Stimulated activated CD4-positive, alpha-beta T cell treated with anti-CD3 and anti-CD28 coated beads, Interleukin-15, amount 100 ng/mL, for 24 hours (primary cell): ENCODE measurements at places on chromosomes 3 and 15.
A peak's percentile ranks its signal among the peaks of the same experiment; 100 is the strongest.

GRCh38 chr3:452221-452620 lies 255.7 kb downstream of the CHL1 start:
- DNase-seq, result no peak

- DNase-seq, result peak; percentile 67
Observed at GRCh38 chr15:90184786-90185704, 16.1 kb upstream of the SEMA4B start.

- peak; percentile 86 for DNase-seq
Observed at GRCh38 chr3:157239082-157239704, 79.2 kb upstream of the CCNL1 start.

GRCh38 chr3:175914785-175915184 lies 1055.7 kb downstream of the NAALADL2 start:
- DNase-seq, result no peak

DNA sequence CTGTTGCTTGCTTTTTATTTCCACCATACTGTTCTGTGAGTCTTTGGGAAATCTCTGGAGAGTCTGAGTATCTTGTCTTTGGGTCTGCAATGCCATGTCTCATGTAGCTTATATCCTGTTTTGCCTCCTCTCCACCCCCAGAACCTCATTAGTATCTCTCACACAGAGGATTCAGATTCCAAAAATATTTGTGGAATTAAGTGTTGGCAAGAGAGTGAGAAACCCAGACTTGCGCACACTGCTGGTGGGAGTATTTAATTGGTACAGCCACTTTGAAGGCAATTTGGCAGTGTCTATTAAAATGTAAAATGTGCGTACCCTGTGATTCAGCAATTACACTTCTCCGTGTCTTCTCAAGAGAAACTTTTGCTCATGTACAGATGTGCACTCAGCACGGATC lies 68.6 kb downstream of the ZNF621 start:
- no peak for DNase-seq

GRCh38 chr3:102233881-102234280 lies 200.9 kb upstream of the ZPLD1 start:
- DNase-seq, result no peak

- no peak for DNase-seq
Observed at GRCh38 chr3:8575364-8576104, 69.1 kb downstream of the SSUH2 start.

DNA sequence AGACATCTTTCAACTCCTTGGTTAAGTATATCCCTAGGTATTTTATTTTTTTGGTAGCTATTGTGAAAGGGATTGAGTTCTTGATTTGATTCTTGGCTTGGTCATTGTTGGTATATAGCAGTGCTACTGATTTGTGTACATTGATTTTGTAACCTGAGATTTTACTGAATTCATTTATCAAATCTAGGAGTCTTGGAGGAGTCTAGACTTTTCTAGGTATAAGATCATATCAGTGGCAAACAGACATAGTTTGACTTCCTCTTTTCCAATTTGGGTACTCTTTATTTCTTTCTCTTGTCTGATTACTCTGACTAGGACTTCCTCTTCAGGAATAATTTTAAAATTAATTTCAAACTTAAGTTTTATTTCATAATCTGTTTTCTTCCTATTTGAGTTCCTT lies 125.2 kb downstream of the OCA2 start:
- DNase-seq, result no peak

GRCh38 chr3:64623125-64623524 lies 64.7 kb downstream of the ADAMTS9 start:
- DNase-seq, result no peak

- DNase-seq, result no peak
Observed at GRCh38 chr15:53378096-53378800, 381.2 kb downstream of the WDR72 start.

DNA sequence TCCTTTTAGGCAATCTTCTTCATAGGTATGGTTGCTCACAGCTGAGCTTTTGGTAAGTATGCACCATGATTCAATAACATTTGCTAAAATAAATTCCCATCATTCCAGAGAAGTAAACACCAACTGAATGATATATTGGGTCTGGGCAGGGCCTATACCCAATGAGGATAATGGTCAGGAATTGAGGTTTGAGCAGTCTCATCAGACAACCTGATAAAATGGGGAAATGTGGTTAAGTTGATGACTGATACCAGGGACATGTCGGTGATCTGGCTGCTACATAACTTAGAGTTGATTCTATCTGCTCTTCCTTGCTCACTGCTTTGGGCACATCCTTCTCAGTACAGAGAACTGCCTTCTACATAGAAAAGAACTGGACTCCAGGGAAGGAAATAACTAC lies 92.9 kb downstream of the GPR156 start:
- no peak for DNase-seq

GRCh38 chr3:11601446-11602238 lies 42.1 kb downstream of the VGLL4 start:
- peak; percentile 15 for DNase-seq

DNA sequence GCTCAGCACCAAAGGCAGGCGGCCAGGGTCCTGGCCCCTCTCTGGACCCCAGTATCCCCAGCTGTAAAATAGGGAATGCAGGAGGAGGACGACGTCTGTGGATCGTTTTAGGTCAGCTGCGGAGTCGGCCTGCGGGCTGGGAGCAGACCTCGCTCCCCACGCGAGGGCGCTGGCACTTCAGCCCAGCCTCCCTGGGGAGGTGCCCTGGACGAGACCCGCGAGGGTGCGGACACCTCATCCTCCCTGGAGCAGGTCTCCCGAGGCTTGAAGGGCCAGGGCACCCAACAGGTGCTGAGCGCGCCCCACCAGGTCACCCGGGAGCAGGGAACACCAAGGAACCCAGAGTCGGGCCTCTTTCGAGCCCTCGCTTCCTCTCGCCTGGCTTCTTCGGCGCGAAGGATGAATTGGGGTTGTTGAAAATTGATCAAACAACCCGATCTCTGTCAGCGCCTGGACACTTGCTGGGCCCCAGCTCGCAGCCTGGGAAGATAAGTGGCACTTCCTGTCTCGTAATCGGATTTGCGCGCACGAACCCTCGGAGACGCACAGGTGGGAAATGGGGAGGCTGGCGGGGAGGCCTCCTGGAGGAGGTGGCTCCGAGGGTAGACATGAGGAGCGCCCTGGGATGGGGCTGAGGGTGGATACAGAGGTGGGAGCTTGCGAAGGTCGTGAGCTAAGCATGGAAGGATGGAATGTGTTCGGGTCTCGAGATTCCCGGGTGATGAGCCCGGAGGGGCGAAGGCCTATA lies 588 bp upstream of the VIPR1 start:
- peak; percentile 76 for DNase-seq
